Activated CD4-positive, alpha-beta T cell treated with anti-CD3 and anti-CD28 coated beads, Interleukin-2, Interleukin-6, amounts not matched to agents 100 ng/mL and 50 ng/mL, durations not matched to agents 16 hours and 8 hours (primary cell): ENCODE measurements at places on chromosomes 4 and X.

- no peak for DNase-seq
Measured at GRCh38 chr4:61312526-61312925, 112.4 kb downstream of the ADGRL3 start.

DNA sequence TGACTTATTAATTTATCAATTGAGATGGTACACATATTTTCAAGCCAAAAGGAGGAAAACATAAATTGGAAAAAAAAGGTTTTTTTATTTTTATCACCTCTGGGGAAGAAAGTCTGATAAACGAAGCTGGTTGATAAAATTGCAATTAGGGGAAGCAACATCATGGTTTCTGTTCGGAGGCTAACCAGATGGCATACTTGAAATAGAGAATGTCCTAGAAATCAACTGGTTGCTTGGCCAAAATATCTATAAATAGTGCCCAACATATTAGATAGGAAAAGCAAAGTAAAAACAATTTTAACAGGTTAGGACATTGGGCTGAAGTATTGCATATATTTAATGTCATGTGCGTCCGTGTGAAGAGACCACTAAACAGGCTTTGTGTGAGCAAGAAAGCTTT lies 14.3 kb downstream of the KLKB1 start:
- DNase-seq, result no peak

DNA sequence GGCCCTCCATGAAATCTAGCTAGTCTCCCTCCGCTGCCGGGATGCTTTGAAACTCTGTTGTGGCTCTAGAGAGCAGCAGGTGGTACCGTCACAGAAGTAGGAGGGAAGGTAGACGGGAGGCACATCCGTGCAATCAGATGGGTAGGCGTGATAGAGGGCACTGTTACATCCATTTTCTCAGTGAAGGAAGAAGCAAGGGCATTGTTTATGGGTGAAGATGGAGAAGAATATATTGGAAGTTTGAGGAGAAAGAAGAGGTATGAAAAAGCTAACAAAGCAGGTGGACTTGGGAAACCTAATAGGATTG lies 1.3 kb downstream of the ANAPC4 start:
- no peak for DNase-seq

GRCh38 chr4:24800325-24800895 lies 5.0 kb downstream of the SOD3 start:
- DNase-seq, result no peak

DNA sequence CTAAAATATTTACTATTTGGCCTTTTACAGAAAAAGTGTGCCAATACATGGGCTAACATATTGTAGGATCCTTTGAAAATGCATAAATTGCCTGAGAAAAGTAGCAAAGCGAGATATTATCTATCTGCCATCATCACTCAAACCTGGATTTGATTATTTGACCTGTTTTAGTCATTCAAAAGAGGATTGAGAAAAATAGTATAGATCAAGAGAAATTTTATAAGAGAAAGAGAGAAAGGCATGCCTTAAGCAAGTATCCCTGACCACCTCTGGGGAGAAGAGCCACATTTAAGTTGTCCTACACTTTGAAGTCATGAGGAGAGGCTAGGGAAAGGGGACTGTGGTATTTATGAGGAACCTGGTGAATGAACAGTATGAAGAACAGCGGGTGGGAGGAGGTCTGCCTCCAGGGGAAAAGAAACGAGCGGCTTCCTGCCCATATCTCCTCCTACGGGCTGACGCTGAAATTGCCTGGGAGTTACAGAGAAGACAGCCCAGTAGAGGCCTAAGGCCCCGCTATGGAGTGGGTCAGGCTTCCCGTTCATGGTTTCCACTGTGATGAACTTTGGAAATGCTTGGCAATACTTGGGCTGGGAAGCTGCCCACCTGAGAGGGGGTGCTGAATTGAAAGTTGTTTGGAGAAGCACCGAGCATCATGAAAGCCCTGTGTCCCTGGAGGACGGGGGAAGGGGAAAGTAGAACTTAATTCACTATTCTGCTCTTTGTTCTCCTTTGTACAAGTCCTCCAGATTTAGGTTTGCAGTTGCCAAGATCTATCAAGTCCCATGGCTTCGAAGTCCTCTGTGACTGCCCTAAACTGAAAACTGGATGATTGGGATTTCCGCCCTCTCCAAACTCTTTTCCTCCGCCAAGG lies 106.9 kb upstream of the ACSL4 start:
- DNase-seq, result no peak

GRCh38 chrX:27619975-27620374 lies 29.8 kb downstream of the DCAF8L2 start:
- DNase-seq, result peak; percentile 13

DNA sequence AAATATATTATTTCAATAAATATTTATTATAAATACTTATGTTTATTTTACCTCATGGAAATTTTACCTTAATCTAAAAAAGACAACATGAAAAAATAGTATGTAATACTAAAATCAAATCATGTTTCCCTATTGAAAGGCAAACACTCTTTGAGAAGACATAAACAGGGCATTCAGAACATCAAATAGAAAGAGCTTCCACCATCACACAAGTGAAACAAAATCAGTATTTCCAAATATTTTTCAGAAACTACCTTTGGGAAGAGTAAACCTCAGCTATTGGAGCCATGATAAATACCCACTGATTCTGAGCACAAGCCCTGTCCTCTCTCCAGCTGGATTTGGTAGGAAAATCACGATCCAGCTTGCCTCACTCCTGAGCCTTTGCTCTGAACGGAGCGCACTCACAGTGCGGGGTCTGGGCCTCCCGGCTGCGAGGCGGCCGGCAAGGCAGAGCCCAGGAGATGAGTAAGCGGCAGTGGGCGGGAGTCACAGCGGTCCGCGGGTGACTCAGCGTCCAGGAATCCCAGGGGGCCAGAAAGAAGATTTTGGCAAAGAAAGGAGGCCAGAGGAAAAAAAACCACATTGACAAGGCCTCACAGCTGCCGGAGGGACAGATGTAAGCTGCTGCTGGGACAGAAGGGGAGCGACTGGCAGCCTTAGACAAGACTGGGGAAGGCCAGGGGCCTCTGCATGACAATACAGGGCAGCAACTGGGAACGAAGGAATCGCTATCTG lies 14.7 kb upstream of the ANXA5 start:
- peak; percentile 62 for DNase-seq

- no peak for DNase-seq
Measured at GRCh38 chr4:183504930-183505610, at the start of gene ING2. Gene ING2 (plus strand): TSS chr4:183505058. CDS start chr4:183505196, 138 bp downstream.

DNA sequence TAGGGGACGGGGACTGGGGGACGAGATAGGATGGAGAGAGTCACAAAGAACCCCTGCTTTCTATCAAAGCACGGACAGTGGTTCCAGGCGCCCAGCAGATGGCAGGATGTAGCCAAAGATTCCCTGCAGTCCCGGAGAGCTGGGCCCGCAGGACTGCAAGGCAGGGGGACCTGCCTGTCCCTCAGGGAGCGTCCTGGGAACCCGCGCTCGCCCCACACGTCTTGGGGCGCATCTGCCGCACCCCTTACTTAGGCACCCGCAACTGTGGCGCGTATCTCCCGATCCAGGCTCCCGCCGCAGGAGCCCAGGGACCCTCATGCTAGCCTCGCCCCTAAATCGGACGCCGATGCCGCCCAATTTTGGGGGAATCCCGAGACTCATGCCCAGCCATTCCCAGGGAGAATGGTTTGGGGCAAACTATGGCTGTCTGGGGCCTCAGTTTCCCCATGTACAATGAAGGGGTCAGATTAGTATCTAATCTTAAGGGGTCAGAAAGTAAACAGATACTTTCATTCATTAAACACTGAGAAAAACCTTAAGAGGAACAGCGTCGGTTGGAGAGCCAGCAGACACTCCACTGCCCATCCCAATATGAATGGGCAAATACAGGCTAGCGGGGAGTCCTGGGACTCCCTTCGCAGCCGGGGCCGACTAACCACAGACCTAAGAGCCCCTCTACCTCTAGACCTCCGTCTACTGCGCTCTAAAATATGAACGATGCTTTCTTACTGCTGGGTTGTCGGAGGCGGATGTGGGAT lies 581 bp upstream of the STK32B start:
- DNase-seq, result peak; percentile 40

- no peak for DNase-seq
Measured at GRCh38 chrX:46665232-46666152, 91.9 kb downstream of the CHST7 start.

DNA sequence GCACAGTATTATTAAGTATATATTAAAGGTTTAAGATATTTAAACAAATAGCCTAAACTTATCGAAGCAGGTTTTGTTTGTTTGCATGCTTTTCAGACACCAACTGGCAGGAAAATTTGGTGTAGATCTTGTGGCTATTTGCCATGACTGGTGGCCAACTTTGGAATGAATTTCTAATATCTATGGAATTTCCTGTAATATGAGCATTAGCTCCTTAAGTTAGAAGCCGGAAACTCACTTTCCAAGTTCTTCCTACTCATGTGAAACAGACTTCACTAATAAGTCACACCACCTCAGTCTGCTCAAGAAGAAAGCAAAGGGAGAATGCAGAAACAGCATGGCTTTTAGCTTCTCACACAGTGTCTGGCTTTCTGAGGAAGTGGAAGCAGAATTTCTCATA lies 563.9 kb downstream of the GRXCR1 start:
- no peak for DNase-seq

DNA sequence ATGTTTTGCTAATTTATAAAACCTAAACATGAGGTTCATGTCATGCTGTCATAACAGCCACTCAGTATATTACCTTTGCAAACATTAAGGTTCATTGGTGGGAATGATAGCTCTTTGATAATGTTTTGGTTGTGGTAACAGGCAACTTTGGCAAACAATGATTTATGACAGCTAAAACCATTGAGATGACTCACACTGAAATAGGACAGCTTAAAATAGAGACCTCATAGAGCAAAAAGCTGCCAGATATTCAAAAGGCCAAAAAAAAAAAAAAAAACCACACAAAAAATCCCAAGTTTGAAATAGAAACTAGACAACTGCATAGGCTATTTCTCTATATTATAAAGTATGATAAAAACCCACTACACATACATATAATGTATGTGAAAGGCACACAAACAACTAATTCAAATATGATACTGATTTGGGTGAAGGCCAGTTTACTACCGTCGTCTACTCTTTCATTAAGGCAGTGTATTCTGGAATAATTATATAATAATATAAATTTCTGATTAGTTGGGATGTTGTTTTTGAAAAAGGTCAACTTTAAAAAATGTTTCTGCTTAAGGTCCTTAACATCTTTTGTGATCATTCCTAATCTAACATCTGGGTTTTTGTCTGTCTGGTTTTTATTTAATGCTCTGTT lies 646.0 kb upstream of the PITX2 start:
- DNase-seq, result no peak

DNA sequence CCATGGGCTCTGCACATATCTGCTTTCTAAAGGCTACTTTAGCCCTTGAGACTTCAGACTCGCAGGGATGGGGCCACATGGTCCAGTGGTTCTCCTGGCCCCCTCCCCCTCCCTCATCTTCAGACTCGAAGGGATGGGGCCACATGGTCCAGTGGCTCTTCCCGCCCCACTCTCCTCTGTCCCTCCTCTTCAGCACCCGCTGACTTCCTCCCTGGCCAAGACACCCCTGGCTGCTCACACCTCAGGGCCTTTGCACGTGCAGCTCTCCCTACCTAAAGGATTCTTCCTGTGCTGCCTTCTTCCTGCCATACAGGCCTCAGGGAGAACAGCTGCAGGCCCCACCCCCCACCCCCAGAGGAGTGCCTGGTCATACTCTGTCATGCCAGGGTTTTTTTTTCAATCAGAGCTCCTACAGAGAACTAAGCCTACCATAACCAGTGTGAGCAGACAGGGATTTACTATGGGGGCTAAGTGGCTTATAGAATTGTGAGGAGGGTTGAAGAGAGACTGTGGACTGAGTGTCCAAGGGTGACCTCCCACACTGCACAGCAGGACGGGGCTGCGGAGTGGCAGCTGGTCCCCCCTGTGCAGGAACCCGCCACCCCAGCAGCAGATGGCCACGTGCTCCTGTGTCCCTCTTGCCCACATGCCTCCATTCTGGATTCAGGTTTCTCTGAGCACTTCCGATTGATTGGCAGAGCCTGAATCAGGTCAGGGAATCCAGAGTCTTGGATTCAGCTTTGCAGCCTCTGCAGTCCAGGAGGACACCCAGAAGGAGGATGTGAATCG lies 6.1 kb upstream of the SPON2 start:
- DNase-seq, result no peak

DNA sequence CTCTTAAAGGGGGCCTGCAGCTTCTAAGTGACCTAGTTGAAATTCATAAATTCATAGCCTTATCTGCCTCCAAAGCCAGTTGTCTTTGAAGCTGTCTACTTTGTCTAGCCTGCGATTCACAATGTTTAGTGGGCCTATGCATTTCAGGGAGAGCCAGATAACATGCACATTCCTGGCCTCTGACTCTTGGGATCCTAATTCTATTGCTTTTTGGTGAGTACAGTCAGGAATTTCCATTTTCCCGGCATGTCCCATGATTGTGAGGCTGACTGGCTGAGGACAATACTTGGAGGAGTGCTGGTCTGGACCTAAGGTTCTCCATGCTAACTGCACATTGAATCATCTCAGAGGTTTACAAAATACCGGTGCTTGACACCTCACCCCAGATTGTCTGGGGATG lies 155.0 kb downstream of the MSL3 start:
- no peak for DNase-seq

DNA sequence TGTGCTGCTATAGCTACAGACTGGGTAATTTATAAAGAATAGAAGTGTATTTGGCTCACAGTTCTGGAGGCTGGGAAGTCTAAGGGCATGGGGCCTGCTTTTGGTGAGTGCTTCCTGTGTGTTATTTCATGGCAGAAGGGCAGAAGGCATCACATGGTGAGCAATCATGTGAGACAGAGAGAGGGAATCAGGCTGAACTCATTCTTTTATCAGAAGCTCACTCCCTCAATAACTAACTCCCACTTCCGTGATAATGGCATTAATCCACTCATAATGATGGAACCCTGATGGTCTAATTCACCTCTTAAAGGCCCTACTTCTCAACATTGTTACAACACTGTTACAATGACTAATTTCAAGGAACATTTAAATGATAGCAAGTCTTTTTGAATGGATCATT lies 129.4 kb downstream of the FAT4 start:
- DNase-seq, result no peak

- DNase-seq, result peak; percentile 34
Measured at GRCh38 chr4:39637586-39638353, 895 bp downstream of the SMIM14 start.

DNA sequence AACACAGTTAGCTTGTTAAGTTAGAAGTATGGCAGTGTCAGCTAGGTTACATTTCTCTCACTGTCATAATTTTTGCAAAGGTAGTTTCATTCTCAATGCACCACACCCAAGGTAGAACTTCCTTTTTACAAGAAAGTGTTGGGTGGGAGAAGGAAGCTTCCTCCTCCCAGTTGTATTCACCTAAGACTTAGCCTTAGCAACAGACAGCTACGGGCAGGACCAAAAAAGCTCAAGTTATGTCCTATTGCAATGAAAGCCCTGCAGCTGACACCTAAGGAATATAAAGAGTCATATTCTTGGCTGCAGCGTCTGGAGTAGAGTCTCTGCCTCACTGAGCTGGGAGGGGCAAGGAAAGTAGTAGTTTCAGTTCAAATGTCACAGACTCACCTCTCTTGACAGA lies 25.1 kb upstream of the PRDM8 start:
- DNase-seq, result peak; percentile 75

GRCh38 chr4:36244257-36245082 lies at the start of gene ARAP2:
Gene ARAP2 (minus strand): TSS chr4:36244514. CDS start chr4:36229486, 15,028 bp downstream.
- peak; percentile 76 for DNase-seq

GRCh38 chrX:18888281-18888680 lies 95.6 kb downstream of the PHKA2 start:
- DNase-seq, result no peak
